ENCODE measurements at places on chromosomes 12 and 14. TPM values are rescaled to one million over a fixed set of nuclear protein-coding genes. Genes with fewer than 3 reads are reported as not detected.
A peak's percentile ranks its signal among the peaks of the same experiment; 100 is the strongest.

The ACSM4 gene
- total RNA-seq: not detected

The ZNF84 gene
- total RNA-seq: 23.1 TPM

DNA sequence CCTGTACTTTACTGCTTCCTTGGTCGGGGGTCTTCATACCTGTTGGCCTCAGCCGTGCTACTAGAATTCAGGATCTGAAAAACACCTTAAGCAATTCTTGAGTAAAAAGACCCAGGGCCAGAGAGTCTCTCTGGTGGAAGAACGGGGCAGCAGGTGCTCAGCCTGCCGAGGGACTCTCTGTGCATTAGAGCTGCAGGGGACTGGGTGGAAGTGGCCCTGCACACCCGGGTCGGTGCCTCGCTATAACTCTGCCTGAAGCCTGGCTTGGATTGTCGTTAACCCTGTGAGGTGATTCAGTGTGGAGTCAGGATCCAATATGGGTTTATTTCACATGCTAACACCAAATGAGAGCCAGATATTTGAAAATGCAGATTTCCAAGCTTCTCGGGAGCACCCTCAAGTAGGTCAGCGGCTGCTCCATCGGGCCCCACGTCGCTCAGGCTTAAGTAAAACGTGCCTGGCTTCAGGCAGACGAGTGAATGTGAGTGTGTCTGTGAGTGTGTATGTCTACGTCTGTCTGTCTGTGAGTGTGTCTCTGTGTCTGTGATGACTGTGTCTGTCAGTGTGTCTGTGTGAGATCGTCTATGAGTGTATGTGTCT, 35.1 kb upstream of the C14orf180 start:
- DNase-seq: no peak

DNA sequence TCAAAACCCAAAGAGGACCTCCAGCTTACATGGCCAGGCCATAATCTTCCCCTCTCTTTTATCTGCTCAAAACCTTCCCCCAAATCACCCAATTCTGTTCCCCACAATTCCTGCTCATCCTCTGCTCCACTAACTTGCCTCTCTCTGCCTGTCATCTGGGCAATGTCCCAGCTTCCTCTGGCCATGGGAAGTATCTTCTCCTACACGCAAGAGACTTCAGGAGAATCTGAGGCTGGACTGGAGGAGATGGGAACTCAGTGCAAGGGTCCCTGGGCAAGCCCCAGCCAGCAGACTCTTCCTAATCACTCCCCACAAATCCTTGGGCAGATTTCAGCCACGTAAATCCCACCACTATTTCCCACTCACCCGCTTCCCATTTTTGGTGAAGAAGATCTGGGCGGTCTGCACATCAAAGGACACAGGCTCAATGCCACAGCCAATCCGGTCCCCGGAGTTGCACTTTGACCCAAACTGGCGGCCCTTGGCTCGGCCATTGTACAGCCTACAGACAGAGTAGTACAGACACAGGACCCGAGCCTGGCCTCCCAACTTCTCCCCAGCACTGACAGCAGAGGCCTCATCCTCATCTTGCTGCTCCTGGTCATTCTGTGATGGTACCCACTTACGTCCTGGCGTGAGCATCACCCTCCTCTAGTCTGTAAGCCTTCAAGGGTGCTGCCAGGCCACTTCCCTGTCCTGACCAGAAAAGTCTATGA, 4.7 kb downstream of the SPRYD3 start:
- DNase-seq: no peak

- DNase-seq: peak; percentile 92
These were observed 89.5 kb upstream of the BCL2L14 start for GRCh38 chr12:11981121-11981733.

The GLIPR1L1 gene
- total RNA-seq: not detected

The FOXA1 gene
- 0.07 TPM for total RNA-seq

GRCh38 chr14:89701211-89702043, 253.1 kb downstream of the EFCAB11 start:
- DNase-seq: peak; percentile 95

The C12orf54 gene
- not detected for total RNA-seq

The P2RX2 gene
- not detected for total RNA-seq

DNA sequence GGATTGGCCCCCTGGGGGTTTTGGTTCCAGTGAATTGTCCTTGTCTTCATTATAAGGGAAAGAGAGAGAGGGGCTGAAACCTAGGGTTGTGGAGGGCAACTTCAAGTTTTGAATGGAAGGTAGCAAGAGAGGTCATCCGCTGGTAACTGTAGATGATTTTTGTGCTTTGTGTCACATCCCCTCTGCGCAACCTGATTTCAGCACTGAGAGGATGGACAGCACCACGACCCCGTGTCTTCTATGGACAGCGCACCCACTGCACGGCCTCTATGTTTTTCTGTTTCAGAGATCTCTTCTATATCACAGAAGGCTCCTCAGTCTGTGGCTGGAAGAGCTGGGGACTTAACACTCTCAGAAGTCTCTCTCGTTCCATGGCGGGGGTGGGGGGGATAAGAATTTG, 127.0 kb upstream of the RPH3A start:
- peak; percentile 61 for DNase-seq

Data from activated CD4-positive, alpha-beta T cell treated with anti-CD3 and anti-CD28 coated beads, Interleukin-2, amount 10 ng/mL, durations not matched to agents 24 days and 14 days (primary cell).